ENCODE measurements at places on chromosomes 5 and 9.

- DNase-seq, result no peak
These were observed 249.0 kb downstream of the GLIS3 start for GRCh38 chr9:4050916-4051315.

- DNase-seq, result no peak
These were observed 6.1 kb downstream of the SAPCD2 start for GRCh38 chr9:137064027-137064879.

- DNase-seq, result no peak
These were observed 56.0 kb downstream of the ZFR start for GRCh38 chr5:32388432-32389129.

- DNase-seq, result no peak
These were observed 122.7 kb upstream of the LMX1B start for GRCh38 chr9:126490871-126491567.

GRCh38 chr9:4327504-4328191, 27.8 kb upstream of the GLIS3 start:
- DNase-seq, result no peak

DNA sequence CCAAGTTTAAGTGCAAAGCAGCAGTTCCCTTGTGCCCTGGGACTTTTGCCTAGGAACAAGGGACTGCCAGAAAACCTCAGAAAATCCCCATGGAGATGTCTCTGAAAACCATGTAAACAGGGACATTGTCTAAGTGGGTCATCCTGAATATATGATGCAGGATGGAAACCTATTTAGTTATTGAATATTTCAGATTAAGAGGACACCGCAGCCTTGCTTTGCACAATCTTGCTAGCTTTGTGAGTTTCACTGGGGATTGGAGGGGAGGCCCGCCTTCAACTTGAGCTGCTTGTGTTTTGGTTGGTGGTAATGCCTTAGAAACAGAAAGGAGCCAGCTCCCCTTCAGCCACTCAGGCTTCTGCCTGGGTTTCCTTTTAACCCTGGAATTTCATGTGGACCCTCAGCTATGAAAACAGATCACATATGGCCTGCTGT, 112.8 kb downstream of the C9orf152 start:
- no peak for DNase-seq

DNA sequence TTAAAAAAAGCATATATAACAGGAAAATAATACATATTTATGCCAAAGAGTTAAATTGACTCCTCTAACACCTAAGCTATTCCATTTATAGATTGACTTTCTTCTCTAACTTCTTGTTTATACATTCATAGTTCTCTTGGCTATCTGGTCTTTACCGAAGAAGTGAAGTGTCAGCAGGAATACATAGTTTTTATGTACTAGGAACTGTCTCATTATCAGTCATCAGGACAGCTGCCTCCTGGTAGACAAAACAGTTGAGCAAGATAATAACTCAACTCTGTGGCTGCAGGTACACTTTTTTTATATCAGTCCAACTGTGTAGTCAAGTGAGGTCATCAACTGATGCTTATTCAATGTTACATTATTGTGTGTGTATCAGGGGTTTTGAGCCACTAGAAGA, 1436.0 kb upstream of the NUDT12 start:
- no peak for DNase-seq

All from iPS DF 6.9 (cell line).